ENCODE measurements at places on chromosomes 2 and 18.

DNA sequence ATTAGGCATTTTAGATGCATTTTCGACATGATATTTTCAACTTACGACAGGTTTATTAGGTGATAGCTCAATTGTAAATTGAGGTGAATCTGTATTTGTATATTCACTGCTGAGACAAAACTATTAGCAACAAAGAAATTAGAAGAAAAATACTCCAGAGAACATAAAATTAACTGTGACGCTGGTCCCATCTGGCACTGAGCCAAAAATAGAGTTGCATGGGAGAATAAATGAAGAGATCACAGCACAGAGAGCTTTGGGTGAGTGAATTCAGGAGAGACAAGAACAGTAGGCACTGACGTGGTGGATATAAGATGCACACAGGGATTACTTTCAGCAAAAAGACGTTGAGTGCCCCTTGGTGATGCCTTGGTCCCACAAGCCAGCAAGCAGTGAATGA lies 306.2 kb upstream of the RAB6C start:
- no peak for DNase-seq

DNA sequence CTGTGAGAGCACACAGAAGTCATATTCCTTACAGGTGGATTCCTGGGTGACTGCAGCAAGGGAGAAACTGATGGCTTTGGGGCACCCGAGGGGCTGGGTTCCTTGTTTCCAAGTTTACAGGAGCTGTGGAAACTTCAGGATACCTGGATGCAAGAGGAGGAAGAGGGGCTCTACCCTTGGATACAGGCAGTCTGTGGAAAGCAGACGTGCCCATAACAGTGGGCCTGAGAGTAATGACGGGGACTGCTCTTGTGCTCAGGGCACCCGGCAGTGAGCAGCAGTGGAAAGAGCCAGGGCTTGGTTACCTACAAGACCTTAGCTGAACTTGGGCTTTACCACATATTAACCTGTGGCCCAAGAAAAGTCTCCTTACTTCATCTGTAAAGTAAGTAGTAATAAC lies 102.2 kb upstream of the TGFA start:
- DNase-seq = no peak

DNA sequence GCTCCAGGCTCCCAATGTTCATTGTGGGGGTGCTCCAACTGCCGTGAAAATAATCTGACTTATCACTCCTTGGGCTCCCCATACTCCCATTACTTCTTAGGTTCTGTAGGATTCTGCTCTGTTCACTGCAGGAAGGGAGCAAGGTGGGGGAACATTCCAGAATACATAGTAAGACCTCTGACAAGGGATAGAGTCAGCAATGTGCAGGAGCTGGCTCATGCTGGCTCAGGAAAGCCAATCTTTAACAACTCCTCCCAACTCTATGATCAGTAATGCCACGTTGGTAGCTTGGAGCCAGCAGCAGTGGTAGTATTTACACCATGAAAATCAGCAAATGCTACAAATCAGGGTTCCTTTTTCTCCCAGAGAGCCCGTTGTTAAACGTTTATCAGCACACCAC lies 44.4 kb downstream of the FECH start:
- peak; percentile 65 for DNase-seq

- no peak for DNase-seq
These were observed 8.0 kb downstream of the PKDCC start for GRCh38 chr2:42055573-42056514.

- DNase-seq = no peak
These were observed 3.5 kb upstream of the EN1 start for GRCh38 chr2:118850901-118851415.

GRCh38 chr2:194383401-194383800 lies 1273.6 kb upstream of the SLC39A10 start:
- no peak for DNase-seq

DNA sequence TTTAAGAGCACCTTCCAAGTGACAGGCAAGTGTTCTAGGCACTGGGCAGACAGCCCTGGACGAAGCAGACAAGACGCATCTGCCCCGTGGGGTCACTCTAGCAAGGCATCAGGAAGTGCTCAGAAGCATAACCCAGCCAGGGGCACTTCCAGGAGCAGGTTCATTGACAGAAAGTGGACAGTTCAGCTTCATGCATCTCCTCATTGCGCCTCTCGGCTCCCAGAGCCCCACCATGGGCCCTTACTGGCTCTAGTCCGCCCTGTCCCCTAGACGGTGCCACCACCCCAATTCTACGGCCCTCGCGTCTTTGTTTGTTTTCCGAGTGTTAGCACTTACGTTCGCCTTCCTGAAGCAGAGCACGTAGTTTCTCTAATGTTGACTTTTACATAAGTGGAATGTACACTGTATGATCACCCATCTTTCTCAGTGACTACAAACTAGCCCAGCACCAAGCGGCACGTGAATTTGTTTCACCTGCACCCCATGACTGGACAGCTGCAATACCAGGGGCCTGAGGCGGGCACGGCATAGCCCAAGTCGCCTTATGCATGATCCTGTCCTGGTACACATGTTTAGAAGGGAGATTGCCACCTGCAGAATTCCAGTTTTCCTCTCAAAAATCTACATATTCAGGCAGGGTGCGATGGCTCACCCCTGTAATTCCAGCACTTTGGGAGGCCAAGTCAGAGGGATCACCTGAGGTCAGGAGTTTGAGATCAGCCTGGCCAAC lies 33.2 kb downstream of the SNED1 start:
- no peak for DNase-seq

GRCh38 chr2:147405651-147406050 lies 439.2 kb upstream of the ACVR2A start:
- DNase-seq = peak; percentile 38

DNA sequence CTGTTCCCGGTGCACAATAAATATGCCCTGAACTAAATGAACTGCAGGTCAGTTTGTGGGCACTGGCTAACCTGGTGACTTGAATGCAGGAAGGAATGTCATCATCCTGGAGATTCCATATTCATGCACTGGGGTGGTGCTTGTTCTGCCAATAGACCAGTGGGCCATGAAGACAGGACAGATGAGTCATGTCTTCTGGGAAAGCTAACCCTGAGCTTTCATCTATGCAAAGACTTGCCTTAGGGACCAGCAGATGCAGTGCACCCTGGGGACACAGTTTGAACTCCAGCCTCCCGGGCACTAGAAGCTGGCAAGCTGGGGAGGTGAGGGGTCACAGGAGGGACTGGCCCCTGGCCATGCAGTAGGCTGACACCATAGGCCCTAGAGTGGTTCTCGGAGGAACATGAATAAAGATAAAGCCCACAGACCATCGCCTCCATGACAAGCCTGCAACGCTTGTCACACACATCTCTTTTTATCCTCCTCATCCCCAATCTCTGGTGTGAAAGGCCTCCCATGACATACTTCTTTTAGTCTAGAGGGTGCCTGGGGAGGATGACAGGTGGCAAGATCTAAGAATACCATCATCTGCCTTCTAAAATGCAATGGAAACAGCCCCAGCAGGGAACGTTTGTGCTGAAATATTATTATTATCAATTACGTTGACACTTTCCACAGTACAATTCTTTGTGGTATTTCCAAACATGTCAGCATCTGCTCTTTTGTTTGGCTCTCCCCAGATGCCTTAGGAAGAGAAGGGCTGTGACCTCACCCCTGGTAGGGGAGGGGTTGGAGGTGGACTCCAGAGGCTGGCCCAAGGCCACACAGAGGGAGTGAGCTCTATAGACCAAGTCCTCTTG lies 267.4 kb upstream of the RAB6C start:
- DNase-seq = no peak

DNA sequence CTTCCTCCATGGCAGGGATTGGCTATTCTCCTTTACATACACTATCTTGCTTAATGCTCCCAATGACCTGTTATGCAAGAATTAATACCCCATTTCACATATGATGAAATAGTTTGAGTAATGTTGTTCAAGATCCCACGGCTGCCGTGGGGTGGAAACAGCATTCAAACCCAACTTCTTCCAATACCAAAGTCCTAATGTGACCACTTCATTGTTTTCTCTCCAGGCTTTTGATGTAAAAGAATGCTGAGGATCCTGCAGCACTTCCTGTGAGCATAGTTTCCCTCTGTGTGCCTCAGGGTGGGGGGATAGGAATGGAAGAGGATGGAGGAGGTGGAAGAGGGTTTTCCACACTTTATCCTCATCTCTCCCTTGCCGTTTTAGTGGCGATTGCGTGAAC lies 199.4 kb downstream of the IRS1 start:
- DNase-seq = no peak

- peak; percentile 80 for DNase-seq
These were observed 456.3 kb downstream of the DLGAP1 start for GRCh38 chr18:3998698-3999333.

DNA sequence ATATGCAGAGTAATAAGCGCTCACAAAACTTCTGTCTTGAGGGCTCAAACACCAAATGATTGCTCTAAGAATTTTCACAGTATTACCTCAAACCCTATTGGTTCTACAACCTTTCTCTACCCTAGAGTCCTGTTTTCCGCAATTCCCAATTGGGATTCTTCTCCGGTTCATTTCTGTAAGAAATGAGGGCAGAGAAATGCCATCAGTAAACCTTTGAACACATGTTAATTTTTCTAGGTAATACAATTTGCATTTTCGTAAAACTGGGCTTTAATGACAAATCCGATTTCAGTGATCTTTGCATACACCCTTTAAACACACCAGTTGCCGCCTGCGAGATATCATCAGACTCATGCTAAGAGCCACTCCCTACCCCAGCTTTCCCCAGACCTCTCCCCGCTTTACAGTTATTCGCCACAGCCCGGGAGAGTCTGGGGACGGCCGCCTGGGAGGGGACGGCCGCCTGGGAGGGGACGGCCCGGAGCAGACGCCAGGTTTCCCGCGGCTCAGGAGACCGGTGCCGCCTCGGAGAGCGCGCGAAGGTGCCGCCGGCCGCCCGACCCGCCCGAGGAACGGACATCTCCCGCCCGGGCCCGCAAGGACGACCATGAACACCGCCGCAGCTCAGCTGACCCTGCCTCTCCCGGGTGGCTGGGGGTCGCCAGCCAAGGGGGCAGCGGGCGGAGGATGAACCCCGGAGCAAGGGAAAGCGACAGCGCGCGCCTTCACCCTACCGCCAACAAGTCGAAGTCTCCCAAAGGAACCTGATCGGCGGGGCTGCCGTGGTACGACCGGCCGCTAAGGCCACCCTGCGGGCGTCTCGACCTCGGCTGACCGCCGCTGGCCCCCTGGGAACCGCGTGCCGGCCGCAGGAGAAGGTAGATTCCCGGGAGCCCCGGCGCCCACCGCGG lies 463 bp downstream of the SMC6 start:
- peak; percentile 27 for DNase-seq

DNA sequence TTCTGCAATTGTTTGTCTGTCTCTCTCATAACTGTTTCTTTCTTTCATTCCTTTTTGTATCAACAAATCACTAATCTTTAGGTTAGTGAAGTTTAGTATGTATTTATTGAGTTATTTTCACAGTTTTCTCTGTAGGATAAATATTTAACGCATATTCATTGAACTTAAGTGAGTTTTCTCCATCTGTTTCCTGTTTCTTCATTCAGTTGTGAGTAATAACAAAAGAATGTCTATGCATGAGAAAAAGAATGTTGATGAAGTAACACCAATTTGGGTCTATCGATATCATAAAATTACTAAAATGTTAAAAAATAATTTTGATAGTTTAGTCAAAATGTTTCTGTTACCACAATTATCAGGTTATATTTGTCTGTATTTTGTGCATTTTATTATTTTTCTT lies 948.0 kb downstream of the DSC3 start:
- peak; percentile 59 for DNase-seq

DNA sequence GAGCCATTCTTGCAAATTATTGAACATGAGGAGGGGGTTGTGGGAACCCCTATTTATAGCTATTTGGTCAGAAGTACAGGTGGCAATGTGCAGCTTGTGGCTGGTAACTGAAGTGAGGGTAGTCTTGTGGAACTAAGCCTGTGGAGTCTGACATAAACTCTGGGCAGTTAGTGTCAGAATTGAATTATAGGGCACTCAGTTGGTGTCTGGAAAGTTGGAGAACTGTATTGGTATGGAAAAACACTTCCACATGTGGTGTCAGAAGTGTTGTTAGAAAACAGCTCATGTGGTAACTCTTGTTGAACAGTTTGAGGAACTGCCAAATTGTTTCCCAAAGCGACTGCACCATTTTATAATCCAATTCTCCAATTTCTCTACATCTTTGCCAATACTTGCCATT lies 7.5 kb downstream of the RALBP1 start:
- DNase-seq = no peak

GRCh38 chr2:169504651-169505050 lies 4.9 kb upstream of the KLHL41 start:
- no peak for DNase-seq

DNA sequence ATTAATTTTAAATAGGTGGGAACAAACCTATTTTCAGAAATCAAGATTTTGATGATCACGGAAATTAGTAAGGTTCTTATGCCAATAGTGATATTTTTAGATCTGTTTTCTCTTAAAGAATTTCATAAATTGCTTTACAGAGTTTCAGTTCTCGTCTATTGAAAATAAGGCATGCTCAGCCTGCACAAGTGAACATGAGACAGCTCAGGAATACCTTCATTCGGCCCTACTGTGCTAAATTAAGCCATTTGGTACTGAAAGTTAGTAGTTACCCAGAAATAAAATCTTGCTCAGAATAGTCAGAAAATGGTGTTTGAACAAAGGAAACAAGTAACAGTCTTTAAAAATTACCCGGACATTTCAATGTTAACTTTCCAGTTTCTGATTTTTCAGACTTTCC lies 60.4 kb downstream of the DLGAP1 start:
- no peak for DNase-seq

DNA sequence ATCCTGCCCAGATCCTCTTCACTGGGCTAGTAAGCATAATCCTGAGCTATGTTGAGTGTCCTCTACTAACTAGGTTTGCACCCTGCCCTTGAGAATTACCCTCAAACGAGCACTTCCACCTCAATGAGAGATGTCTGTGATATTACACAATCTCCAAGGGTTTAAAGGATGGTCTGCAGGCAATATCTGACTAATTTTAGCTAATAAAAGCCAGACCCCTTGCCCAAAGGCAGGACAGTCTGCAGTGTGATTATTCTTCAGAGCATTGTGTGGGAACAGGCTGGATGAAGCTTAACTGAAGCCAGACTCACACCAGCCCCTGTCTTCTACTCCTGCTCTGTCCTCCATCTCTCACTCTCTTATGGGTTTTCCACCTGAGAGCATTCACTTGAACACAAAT lies 544.9 kb upstream of the DDX18 start:
- no peak for DNase-seq

- no peak for DNase-seq
These were observed 221.5 kb upstream of the SMAD7 start for GRCh38 chr18:49172246-49172645.

- no peak for DNase-seq
These were observed 256.1 kb downstream of the ZNF385B start for GRCh38 chr2:179605341-179605740.

GRCh38 chr2:226327830-226328229 lies 471.8 kb downstream of the IRS1 start:
- DNase-seq = no peak

DNA sequence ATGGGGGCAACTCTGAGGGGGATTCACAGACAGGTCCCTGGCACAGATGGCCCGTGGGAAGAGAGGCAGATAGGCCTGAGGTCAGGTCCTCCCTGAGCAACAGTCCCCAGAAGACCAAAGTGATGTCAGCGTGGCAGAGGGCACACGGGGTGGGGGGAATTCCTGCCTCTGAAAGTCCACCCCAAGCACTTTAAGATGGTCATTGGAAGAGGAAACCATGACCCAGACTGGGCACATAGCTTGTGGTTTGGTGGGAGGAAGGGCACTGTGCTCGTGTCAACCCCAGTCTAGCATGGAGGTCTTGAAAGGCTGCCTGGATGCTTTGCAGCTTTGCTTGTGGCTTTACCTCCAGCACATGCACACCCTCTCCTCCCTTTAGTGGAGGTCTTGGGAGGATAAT lies 38.0 kb upstream of the SIX2 start:
- no peak for DNase-seq

- peak; percentile 82 for DNase-seq
These were observed 145.7 kb downstream of the ZEB2 start for GRCh38 chr2:144374163-144374661.
